Stimulated activated CD4-positive, alpha-beta T cell treated with anti-CD3 and anti-CD28 coated beads, Interleukin-1b, Interleukin-23, amount 100 ng/mL, for 1 hour (primary cell): ENCODE measurements at places on chromosomes 12 and 14.

DNA sequence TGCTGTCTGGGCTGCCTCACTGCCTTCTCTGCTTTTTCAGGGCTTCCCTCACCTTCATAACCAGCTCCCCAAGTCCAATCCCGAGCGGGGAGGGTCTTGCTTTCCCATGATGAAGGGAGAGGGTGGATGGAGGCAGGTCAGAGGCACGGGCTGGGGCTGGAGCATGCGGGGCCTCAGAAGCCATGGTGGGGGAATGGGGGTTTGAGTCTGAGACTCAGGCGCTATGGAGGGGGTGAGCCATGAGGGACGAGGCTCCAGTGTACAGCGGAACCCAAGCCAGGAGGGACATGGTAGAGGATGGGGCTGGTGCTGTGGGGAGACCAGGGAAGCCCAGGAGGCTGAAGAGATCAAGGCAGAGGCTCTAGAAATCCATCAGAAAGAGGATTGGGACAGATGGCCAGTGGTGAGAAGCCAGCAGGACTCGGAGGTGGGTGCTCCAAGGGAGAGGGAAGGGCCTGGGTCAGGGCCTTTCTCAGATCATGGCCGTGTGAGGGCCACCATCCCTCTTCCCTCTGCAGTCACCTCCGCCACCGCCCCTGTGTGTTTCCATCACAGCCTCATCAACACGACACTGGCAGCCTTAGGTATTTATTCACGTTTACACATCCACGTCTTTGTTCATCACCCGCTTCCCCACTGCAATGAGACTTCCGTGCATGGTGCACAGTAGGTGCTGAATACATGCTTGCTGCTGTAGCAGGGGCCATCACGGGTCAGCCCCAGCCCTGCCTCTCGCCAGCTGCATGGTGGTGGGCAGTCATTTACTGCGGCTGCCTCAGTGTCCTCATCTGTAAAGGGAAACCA lies 144.7 kb downstream of the ADGRD1 start:
- no peak for DNase-seq

GRCh38 chr14:69682136-69682535 lies 70.7 kb downstream of the SUSD6 start:
- DNase-seq = no peak

DNA sequence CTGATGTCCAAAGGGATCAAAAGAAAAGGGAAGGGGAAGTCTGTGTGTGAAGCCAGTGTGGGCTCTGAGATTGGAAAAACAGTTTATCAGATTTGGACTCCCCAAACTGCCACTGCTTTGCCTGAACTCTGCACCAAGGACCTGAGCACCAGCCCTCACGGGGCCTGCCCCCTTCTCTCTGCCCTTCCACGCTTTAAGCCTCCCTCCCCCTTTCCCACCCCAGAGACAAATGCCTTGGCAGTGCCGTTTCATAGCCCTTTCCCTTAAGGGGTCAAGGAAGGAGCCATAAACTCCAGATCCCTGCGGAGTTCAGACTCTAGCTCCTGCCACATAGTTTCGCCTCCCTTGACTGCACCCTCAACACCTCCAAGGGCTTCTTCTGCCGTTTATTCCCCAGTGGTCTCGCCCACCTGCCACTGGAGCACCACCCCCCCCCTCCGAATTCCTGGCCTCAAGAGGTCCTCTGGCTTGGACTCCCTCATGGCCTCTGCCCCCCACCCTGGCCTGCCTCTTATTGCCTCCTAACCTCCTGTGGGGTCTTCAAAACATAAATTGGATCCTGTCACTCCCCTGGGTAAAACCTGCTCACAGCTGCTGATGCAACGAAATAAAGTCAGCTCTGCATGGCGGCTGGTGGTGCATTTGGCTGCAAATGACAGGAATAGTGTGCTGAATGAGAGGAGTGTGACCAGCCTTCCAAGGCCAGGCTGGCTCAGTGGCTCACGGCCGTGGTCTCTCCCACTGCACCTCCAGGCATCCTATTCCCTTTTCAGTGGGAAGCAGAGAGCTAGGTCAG lies 18.8 kb downstream of the SLC25A29 start:
- DNase-seq = no peak

GRCh38 chr12:100401660-100402059 lies 44.8 kb downstream of the SLC17A8 start:
- no peak for DNase-seq

GRCh38 chr12:45644541-45644940 lies 85.0 kb upstream of the ARID2 start:
- no peak for DNase-seq

- peak; percentile 76 for DNase-seq
These were observed 27.6 kb upstream of the RPLP0 start for GRCh38 chr12:120228291-120229070.

DNA sequence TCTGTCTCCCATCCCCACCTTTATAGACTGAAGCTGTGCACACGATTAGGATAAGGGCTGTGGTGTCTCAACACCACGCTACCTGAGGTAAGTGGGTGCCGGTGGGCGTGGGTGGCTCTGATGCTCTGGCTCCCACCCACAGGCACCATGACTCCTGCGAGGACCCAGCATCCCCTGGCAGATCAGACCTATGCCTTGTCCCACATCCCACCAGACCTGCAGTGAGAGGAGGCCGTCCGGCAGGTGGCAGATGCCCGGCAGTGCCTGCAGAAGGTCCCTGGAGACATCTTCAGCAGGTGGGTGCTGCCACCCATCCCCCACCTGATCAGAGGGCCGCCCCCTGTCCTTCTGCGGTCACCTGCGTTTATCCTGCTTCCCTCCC lies 104.4 kb upstream of the PRB2 start:
- DNase-seq = no peak

- no peak for DNase-seq
These were observed 802 bp downstream of the SUSD6 start for GRCh38 chr14:69612014-69612782.

GRCh38 chr14:28055008-28055407 lies 711.6 kb upstream of the FOXG1 start:
- no peak for DNase-seq

GRCh38 chr12:54571193-54572188 lies 17.0 kb downstream of the PPP1R1A start:
- no peak for DNase-seq

GRCh38 chr12:108302016-108302402 lies 37.1 kb downstream of the CMKLR1 start:
- DNase-seq = no peak

GRCh38 chr12:75447691-75448393 lies 32.7 kb upstream of the GLIPR1 start:
- DNase-seq = no peak

DNA sequence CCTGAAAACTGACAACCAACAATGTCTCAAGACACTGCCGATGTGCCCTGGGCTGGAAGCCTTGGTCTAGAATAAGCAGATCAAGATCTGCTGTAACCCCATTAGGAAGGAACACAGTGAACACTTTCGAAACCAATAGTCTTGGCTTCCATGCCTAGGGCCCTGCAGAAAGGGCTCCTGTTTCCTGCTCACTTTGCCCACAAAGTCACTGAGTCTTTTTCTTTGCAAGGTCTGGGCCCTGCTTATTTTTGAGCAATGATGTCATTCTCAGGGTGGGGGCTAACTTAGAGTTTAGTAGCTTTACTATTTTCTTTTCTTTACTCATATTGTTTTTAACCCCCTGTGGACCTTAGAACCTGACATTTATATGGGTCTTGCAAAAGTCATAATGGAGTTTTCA lies 704.2 kb upstream of the TMEM132C start:
- DNase-seq = no peak

DNA sequence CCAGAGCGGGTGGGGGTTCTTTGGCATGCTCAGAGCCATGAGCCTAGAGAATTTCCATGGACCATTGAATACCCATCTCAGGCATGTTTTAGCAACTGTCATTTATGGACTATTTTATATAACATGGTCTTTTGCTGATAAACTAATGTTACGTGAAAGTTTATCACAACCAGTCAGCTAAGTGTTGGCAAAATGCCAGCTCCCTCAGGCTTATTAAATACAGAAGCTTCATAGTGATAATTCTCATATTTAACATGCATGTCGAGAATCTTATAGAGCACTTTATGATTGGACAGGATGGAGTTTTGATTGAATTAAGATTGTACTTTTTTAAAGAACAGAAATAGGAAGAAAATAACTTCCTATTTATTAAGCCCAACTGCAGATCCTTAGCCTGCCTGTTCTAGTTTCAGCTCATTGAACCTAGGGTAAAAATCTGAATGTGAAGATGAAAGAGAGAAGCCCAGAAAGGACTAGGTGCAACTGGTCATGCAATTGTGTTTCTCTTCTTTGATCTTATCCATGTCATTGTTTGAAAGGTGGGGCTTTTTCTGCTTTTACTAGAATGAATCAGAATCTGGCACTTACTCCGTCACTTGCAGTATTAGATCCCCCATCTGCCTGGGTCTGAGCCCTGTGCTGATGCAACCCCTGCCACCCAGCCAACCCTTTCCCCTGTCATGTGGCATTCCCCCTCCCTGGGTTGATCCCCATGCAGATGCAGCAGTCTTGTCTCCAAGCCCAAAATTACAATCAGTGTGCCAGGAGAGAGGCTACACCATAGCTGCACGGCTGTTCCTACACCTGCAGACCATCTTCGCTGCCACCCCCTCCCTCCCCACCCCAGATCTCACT lies 134.6 kb upstream of the EVL start:
- no peak for DNase-seq

GRCh38 chr14:91867316-91867988 lies at the start of gene TC2N:
Gene TC2N, minus strand, starts transcription at chr14:91867536. Its CDS starts 53,767 bp downstream, at chr14:91813769.
- no peak for DNase-seq

DNA sequence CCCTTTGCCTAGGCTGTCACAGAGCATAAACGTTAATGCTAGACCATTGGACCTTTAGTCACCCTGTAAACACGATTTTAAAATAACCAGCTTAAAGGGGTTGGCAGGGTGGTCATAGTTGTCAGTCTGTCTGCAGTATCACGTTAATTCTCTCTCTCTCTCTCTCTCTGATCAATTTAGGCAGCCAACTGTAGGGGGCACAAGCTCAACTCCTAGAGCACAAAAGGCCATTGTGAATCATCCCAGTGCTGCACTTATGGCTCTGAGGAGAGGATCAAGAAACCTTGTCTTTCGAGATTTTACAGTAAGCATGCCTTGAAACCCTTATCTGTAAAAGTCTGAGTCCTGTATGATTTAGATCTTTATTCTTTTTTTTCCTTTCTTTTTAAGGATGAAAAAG lies 97.1 kb downstream of the SCAF11 start:
- no peak for DNase-seq

DNA sequence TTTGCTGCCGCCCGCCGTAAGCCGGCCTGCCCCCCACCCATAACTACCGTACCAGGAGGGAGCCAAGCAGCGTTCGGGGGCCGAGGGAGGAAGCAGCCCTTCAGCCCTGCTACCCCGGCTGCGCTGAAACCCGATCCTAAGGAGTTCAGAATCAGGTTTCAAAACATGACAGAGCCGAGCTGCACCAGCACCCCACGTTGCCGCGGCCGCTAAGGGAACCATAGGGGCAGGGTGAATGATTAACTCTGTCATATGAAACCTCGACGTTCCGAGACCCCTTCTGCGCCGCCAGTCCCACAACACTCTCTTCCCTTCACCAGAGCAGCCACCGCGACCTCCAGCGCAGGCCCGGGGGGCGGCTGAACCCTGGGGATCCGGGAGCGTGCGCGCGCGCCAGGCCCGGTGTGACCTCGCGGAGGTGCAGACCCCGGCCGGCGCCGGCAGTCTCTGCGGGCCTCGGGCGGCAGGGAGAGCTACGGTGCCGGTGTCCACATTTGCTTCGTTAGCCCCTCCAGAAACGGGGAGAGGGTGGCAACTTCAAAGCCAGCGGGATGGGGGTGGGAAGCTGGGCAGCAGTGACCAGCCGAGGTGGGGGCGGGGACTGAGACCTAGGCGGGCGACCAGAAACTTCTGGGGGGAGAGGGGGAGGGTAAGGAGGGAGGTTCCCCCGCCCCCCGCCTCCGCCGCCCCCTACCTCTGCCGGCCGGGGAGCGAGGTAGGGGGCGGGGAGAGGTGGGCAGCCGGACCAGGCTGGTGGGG lies 1.6 kb downstream of the SIX4 start:
- DNase-seq = no peak
